ENCODE measurements at places on chromosomes 13 and 19. TPM values are rescaled to one million over a fixed set of nuclear protein-coding genes. Genes with fewer than 3 reads are reported as not detected.

DNA sequence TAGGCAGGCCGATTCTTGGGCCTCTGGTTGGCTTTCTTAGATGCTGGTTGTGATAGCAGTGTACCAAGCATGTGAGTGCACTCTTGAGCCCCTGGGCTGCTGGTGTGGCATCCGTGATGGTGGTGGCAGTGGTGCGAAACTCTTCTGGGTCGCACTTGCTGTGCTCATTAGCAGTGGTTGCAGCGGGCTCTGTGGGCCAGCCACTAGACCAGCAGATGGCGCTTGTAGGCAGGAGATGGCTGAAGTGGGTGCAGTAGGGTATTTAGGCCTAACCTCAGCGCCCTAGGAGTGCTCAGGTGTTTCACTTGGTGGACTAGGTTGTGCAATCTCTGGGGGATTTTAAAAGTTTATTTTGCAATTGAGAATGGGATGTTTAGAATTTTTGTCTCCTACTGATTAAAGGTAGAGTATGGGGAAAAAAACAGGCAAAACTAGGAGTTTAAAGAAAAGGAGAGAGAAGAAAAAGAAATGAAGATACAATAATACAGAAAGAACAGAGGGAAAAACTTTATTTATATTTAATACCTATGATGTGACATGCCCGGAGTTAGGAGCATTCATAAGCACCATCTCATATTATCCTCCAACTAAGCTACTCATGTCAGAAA lies 4.3 kb upstream of the ZNF17 start:
- DNase-seq, result peak; percentile 55

- DNase-seq, result no peak
Observed at GRCh38 chr19:478976-479375, 17.3 kb upstream of the MADCAM1 start.

DNA sequence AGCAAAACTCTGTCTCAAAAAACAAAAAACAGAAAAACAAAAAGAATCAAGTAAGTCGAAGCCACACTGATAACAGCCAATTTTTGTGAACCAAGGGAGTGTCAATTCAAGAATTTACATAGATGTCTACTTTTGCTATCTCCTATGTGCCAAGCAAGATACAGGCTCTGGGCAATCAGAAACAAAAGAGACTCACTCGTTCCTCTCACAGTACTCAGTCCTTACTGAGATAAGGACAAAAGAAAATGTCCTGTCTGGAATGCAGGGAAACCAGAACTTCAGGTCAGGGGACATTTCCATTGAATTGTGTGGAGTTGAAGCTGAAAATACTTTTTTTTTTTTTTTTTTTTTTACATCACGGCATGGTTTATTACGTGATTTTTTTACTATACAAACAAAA lies 53.0 kb downstream of the NLRP12 start:
- DNase-seq, result no peak

DNA sequence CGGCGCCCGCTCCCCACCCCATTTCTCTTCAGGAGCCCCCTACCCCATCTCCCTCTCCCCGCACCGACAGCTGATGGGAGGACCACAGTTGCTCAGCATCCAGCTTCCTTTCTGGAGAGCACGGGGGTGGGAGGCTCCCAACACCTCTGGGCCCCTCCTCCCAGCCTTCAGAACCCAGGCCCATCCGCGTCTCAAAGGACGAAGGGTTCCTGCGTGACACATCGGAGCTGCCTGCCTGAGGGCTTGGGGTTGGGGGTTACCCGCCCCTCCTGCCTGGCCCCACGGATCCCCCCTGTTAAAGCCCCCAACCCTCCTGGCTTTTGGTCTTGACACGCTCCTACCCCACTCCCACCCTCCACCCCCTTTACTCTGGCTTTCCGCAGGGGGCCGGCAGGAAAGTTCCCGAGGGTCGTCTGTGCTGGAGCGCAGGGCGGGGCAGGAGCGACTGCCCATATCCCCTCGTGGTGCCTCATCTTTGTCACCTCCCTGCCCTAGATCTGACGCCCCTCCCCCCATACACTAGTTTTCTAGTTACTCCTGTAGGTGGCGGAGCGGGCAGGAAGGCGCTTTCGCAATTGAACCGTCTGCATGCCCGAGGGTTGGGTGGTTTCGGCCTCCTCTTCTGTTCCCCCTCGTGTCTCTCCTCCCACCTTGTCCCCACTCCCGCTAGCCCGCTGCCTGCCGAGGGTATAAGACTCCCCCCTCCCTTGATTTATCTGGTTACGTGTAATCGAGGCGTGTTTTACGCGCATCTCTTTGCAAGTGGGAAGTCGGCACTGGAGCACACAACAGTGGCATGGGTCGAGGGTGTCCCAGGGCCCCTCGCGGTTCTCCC lies 924 bp downstream of the TRAPPC5 start:
- DNase-seq, result peak; percentile 66

DNA sequence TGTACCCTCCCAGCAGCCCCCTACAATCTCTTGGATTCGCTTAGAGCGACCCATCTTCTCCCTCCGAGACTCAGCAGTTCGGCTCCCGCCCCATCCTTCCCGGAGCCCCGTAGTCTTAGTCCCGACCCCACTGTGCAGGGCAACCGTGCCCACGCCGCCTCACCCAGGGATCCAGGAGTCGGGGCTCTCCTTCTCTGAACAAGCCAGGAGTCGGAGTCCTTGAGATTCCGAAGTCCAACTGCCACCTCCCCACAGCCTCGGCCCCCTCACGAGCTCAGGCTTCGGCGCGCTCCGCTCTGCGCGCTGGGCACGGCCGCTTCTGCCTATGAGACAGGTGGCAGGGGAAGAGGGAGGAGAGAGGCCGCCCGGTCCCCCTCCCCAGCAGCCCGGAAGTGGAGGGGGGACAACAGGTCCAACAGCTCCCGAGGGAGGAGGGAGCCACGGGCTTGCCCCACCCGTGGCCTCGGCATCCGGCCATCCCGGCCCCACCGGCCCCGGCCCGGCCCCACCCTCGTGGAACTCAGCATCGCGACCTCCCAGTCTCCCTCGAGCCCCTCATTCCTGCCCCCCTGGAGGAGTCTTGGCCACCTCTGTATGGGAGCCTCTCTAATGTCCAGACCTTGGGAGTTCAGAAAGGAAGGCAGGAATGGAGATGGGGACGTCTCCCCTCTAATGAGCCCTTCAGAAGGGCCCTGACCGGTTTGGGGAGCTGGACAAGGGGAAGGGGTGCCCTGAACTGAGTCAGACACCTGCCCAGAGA lies at the start of gene PHLDB3:
Gene PHLDB3 (minus strand): TSS at position 321 of the 760 bp plus-strand sequence. CDS start 628 bp downstream, outside the sequence.
- DNase-seq, result no peak

DNA sequence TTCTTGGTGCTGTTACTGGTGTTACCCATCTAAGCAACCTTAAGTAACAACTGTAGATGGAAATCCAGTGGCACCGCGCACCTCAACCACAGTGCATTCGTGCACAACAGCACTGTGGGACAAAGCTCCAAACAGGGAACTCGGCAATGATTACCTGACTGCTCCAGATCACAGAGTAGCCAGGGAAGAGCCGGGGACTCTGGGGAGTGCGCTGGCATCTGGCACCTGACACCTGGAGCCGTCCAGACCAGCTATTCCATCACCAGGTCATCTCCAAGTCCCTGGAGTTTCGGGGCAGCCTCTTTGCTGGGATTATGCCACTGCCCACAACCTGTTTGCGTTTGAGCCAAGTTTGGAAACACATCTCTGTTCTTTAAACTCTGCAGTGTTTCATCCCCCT lies 62.0 kb downstream of the COL4A1 start:
- DNase-seq, result no peak

DNA sequence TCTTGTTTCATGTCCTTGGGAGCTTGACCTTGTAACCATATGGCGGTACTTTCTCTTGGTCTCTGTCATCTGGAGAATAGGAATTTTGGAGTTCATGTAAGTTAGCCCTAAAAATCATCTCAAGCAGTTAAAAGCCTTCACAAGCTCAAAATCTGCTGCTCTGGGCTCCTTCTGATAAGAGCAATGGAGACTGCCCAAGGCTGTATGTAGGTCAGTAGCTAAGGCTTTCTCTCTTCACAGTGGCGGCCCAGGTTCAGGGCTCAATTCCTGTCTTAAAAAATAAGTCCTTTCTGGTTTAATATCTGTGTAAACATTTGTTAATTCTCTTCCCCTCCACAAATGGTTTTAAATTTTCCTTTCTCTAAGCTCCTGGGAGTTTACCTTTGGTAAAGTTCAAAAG lies 45.3 kb upstream of the ANKRD10 start:
- no peak for DNase-seq

GRCh38 chr13:51112771-51113170 lies 1.7 kb upstream of the C13orf42 start:
- DNase-seq, result no peak

PEG3 gene
- total RNA-seq, result 10.0 TPM

- no peak for DNase-seq
Observed at GRCh38 chr13:81610644-81611043, 1269.7 kb upstream of the SPRY2 start.

LILRA1 gene
- total RNA-seq, result 0.22 TPM

DNA sequence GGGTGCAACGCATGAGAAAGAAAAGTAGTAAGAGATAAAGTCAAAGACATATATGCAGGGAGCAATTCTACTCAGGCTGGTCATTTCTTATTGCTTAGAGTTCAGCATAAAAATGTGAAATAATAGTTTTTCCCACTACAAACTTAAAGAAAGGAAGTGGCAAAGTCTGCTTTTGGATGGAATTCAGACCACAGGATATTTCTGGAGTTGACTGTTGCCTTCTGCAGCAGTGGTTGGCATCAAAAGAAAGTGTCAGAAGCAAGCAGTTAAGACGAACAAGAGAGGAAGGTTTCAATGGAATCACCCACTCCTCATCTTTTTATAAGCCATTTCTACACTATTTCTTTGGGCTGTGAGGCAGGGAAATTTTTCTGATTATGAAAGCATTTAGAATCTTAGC lies 36.2 kb upstream of the TRPC4 start:
- DNase-seq, result no peak

- DNase-seq, result no peak
Observed at GRCh38 chr19:33110137-33110910, 21.6 kb upstream of the WDR88 start.

DNA sequence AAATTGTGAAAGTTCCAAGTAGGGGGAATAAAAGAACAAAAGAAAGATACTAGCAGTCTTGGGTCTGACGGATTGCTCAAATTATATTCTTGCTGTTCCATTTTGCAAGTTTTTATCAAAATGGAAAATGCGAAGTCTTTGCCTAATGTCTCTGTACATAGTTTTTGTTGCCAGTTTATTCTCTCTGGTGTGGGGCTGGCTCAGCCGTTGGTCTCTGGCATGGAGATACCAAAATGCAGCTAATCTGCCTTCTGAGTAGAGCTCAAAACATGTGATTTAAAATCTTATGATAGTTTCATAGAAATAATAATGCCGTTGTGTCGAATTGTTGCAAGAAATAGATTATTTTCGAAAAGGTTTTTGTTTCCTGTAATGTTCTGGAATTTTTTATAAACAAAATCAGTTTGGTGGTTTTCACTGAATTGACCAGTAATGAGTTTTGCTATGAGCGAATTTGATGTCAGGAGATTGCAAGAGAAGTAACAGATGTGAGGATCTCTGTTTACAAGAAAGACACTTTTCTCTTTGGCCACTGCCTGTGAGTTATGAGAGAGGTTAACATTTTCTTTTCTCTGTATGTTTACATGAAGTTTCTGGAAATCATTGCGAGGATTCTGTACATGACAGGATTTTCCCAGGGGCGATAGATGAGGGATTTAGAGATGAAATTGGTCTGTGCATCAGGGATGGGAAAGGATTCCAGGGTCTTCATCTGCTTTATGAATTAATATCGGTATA lies 147.0 kb downstream of the DCT start:
- DNase-seq, result no peak

DNA sequence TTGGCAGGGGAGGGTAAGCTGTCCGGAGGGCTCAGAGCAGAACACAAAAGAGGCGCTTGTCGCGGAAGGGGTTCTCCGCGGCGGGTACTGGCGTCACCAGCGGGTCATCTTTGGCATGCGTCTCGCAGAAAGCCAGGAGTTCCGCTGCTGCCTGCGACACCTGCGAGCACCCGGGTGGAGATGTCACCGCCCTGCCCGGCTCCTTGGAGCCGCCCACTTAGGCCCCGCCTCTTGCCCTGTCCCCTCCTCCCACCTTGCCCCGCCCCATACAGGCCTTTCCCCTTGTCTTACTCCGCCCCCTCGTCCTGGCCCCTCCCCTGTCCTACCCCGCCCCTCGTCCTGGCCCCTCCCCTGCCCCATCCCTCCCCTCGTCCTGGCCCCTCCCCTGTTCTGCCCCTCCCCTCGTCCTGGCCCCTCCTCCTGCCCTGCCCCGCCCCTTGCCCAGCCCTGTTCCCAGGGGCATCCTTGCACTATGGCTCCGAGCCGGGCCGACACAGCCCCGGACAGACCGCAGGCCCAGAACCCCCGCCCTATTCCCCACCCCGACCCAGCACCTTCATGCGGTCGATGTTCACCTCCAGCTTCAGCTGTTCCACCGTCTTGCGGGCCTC lies 1.9 kb downstream of the GNG8 start:
- peak; percentile 65 for DNase-seq

DNA sequence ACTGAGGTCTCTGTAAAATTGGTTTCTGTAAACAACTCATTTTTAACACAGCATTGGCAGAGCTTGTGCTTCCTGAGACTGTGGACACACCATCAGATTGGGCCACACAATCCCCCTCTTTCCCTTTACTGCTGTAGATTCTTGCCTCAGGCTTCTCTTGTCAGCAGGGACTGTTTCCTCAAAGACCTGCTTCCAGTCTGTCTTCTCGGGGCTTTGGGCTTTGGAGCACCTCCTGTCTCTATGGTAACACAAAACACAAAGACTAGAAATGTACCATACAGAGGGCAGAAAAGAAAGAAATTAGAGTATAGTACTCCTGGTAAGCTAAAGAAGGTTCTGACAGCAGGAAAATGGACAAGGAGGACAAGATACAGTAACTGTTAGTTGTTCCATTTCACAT lies 484.5 kb downstream of the DIAPH3 start:
- DNase-seq, result no peak

GRCh38 chr19:18662972-18663732 lies 20.3 kb upstream of the CRTC1 start:
- DNase-seq, result no peak

ZNF260 gene
- total RNA-seq, result 10.9 TPM

DNA sequence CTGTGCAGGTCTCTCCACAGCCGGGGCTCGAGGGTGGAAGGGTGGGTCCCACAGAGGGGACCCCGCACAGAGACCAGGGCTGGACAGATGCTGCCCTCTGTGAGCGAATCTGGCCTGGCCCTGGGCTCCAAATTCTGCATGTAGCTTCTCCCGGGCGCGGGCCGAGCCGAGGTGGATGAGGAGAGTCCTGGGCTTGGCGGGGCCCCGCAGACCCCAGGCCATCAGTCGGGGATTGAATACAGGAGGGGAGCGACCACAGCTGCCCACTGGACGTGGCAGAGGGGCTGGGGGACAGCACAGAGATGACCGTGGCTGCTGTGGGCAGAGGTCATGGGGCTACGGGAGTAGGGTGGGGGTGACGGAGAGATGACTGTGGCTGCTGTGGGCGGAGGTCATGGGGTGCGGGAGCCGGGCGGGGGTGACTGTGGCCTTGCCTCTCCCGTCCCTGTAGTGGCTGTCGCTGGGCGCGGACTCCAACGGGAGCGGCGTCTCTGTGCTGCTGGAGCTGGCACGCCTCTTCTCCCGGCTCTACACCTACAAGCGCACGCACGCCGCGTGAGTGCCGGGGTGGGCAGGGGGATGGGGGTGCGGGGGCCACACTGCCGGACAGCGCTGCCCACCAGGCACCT lies 15.5 kb downstream of the NCLN start:
- DNase-seq, result no peak
